ENCODE measurements at places on chromosomes 12 and 14. TPM values are rescaled to one million over a fixed set of nuclear protein-coding genes. Genes with fewer than 3 reads are reported as not detected.

DNA sequence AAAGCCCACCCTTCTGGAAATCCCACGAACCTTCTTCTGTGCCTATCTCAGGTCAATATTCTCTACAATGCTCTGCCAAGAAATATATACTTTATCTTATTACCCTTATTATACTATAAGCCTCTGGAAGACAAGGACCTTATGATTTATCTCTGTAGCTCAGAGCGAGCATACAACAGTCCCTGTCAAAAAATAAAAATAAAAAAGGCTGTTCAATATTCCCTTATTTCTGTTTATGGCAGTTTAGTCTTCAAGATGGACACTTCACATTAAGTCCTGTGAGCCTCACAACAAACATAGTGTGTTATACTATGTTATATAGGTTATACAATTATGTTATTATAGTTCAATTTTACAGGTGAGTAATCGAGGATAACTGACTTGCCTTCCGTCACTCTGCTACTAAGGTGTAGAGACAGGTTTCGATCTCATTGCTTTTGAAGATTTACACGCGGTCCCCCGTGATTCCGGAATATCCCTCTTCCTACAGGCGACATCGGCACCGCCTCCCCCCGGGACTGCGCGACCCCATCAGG is 562 bp downstream of the EAPP start:
- no peak for DNase-seq

GRCh38 chr12:52041695-52042123 is 9.5 kb upstream of the NR4A1 start:
- DNase-seq, result no peak

GRCh38 chr14:58750321-58751269 is 112.8 kb downstream of the DACT1 start:
- DNase-seq, result peak; percentile 61

TAS2R8 gene
- total RNA-seq, result not detected

DNA sequence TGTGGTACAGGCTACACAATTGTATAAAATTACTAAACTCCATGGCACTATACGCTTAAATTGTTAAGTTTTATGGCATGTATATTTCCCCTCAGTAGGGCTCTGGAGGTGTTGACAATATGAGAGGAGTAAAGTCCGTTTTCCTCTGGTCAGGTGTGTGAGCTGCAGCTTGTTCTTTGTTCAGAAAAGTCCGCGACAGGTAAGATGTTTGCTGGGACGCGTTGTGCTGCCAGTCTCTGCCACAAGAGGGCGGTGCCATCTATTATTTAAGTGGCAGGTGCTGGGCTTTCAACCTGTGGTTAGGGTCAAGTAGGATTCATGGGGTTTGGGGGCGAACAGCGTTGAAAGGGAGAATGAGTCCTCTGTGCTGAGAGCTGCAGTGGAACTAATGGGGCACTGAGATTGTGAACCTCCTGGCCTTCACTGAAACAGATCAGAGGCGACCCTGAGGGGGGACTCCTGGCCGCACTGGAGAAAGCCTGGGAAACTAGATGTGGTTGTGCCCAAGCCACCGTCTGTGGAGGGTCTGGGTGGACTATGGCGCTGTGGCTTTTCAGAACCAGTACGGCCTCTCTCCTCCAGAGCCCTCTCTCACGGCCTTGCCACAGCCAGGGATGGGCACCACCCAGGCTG is 179.0 kb downstream of the SLC15A4 start:
- no peak for DNase-seq

Data from upper lobe of left lung (tissue), 6 donors.